ENCODE measurements at places on chromosomes 2 and 18.

DNA sequence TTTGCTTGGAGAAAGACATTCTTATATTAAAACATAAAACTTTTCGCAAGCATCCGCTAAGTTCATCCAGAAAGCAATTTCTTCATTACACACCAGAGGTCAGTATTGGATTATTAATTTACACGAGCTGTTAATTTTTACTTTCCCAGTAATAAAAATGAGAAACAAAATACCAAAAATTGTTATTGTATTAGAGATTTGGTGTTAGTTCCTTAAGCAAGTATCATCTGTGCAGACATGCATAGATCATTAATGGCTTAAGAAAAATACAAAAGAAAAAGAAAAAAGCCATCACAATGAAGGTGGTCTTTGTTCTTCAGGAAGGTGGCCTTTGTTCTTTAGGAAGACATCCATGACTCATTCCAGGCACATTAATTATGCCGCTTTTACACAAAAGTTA lies 53.6 kb upstream of the HNMT start:
- H3K27me3 ChIP-seq = no peaks in the 10 kb centered on the region
- H3K36me3 ChIP-seq = no peaks in the 10 kb centered on the region
- DNase-seq = peak; percentile 33

- no peak for DNase-seq
- no peak overlapping the region for H3K4me3 ChIP-seq
- H3K27me3 ChIP-seq = no peaks in the 10 kb centered on the region
- peak overlapping the region; percentile 33 for H3K27ac ChIP-seq
These were observed 270.2 kb downstream of the TGIF1 start for GRCh38 chr18:3720159-3720558.

- no peaks in the 10 kb centered on the region for H3K27me3 ChIP-seq
- H3K4me3 ChIP-seq = no peak overlapping the region
- no peaks in the 10 kb centered on the region for H3K36me3 ChIP-seq
- H3K4me1 ChIP-seq = peaks cover 20% of the 10 kb centered on the region
- H3K27ac ChIP-seq = no peak overlapping the region
- DNase-seq = no peak
These were observed 214.1 kb downstream of the AGPS start for GRCh38 chr2:177606636-177607035.

- H3K27me3 ChIP-seq = no peaks in the 10 kb centered on the region
- no peak overlapping the region for H3K4me3 ChIP-seq
- H3K4me1 ChIP-seq = peaks cover 13% of the 10 kb centered on the region
- no peaks in the 10 kb centered on the region for H3K36me3 ChIP-seq
- no peak for DNase-seq
These were observed 93.3 kb upstream of the CDC42EP3 start for GRCh38 chr2:37764739-37765138.

DNA sequence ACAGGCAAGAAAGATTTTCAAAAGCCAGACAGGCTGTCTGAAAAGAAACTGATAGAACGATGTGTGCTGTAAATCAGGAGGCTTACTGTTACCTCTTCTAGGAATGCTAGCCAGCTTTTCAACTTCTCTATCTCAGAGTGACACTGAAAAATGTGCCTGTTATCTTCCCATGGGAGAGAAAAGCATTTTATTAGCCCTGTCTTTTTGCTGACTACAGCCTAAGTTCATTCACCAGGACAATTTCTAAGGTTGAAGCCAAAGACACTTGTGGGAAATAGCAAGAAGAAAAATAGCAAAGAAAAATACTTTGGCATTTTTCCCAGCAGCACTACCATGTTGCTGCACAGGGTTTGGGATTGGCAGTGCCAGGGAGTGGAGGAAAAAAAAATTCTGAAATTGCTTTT lies 34.0 kb downstream of the ABCB11 start:
- no peak overlapping the region for H3K27ac ChIP-seq
- H3K4me3 ChIP-seq = no peak overlapping the region
- H3K36me3 ChIP-seq = no peaks in the 10 kb centered on the region

DNA sequence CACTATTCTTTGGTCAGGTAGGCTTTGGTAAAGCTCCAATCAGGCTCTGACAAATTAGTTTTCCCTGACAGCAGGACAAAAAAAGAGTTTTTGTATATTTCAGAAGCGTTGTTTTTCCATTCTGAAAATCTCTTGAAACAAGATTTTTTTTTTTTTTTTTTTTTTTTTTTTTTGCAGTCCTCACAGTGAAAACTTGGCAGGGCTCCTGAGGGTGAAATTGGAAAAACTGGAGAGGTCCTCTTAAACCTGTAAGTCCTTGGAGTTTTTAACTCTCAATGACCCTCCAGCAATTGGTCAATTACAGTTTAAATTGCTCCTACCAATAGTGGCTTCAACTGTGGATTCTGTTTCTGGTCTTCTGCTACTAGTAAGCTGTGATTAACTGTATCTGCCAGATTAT lies 244.5 kb upstream of the PKDCC start:
- no peaks in the 10 kb centered on the region for H3K36me3 ChIP-seq
- no peak for DNase-seq
- H3K4me3 ChIP-seq = no peak overlapping the region

DNA sequence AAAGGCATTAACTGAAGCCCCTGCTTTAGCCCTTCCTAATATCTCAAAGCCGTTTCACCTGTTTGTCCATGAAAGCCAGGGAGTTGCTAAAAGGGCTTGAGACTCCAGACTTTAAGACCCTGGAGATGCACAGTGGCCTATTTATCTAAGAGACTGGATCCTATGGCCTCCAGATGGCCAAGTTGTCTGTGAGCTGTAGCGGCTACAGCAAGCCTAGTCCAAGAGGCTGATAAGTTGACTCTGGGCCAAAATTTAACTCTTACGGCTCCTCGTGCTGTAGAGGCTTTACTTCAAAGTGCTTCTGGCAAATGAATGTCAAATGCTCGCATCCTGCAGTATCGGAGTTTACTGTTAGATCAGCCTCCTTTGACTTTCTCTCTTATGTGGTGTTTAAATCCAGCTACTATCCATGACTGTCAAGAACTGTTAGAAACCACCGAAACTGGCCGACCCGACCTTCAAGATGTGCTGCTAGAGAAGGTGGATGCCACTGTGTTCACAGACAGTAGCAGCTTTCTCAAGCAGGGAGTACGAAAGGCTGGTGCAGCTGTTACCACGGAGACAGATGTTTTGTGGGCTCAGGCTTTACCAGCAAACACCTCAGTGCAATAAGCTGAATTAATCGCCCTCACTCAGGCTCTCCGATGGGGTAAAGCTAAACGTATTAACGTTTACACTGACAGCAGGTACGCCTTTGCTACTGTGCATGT lies 336.7 kb upstream of the CNTNAP5 start:
- H3K4me3 ChIP-seq = no peak overlapping the region
- H3K27ac ChIP-seq = no peak overlapping the region
- no peaks in the 10 kb centered on the region for H3K27me3 ChIP-seq

GRCh38 chr18:78123144-78123909 lies 856.3 kb upstream of the SALL3 start:
- H3K27me3 ChIP-seq = no peaks in the 10 kb centered on the region
- no peak overlapping the region for H3K4me3 ChIP-seq
- no peaks in the 10 kb centered on the region for H3K36me3 ChIP-seq
- no peak overlapping the region for H3K27ac ChIP-seq

- H3K4me3 ChIP-seq = no peak overlapping the region
- H3K27ac ChIP-seq = no peak overlapping the region
- H3K27me3 ChIP-seq = no peaks in the 10 kb centered on the region
These were observed 33.7 kb upstream of the GPR17 start for GRCh38 chr2:127612111-127612822.

GRCh38 chr2:231376857-231377256 lies 18.7 kb upstream of the B3GNT7 start:
- no peak overlapping the region for H3K27ac ChIP-seq
- no peaks in the 10 kb centered on the region for H3K27me3 ChIP-seq
- H3K36me3 ChIP-seq = no peaks in the 10 kb centered on the region
- H3K4me1 ChIP-seq = peaks cover 20% of the 10 kb centered on the region
- H3K4me3 ChIP-seq = no peak overlapping the region
- DNase-seq = no peak

DNA sequence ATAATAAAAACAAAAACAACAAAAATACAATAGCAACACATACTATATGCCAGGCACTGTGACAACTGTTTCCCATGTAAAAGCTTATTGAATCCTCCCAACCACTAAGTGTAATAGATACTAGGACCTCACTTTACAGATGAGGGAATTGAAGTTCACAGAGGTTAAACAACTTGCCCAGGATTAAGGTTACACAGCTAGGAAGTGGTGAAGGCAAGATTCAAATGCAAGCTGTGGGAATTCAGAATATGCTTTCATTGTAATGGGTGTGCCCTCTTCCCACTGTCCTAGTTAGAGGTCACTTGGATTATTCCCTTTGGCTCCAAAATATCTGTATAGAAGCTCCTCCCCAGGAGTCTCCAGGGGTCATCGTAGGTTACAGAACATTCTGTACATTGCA lies 231.1 kb downstream of the MREG start:
- H3K27ac ChIP-seq = no peak overlapping the region
- no peaks in the 10 kb centered on the region for H3K27me3 ChIP-seq
- no peak overlapping the region for H3K4me3 ChIP-seq
- no peak for DNase-seq

DNA sequence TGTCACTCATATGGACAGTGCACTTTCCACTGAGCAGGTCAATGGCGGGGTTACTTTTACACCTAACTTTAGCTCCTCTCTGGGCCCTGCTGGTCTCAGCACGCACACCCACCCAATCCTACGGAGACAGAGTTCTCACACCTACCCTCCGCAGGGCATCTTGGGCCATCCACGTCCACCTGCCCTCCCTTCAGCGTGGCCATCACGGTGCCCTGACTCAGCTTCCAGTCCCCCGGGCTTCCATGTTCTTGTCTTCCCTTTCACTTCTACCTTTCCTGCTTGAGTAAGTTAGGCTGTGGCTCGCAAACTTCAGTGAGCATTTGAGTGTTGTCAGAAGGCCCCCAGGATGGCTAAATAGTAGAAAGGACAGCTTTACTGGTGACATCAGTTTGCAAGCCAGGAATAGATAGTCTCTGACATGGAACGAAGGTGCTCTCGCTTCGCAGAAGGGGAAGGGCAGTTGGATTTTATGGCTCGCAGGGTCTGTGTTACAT lies 232.4 kb downstream of the SEPTIN10 start:
- H3K27me3 ChIP-seq = no peaks in the 10 kb centered on the region
- no peaks in the 10 kb centered on the region for H3K36me3 ChIP-seq
- no peak overlapping the region for H3K27ac ChIP-seq
- H3K4me1 ChIP-seq = no peaks in the 10 kb centered on the region
- H3K4me3 ChIP-seq = no peak overlapping the region
- no peak for DNase-seq

DNA sequence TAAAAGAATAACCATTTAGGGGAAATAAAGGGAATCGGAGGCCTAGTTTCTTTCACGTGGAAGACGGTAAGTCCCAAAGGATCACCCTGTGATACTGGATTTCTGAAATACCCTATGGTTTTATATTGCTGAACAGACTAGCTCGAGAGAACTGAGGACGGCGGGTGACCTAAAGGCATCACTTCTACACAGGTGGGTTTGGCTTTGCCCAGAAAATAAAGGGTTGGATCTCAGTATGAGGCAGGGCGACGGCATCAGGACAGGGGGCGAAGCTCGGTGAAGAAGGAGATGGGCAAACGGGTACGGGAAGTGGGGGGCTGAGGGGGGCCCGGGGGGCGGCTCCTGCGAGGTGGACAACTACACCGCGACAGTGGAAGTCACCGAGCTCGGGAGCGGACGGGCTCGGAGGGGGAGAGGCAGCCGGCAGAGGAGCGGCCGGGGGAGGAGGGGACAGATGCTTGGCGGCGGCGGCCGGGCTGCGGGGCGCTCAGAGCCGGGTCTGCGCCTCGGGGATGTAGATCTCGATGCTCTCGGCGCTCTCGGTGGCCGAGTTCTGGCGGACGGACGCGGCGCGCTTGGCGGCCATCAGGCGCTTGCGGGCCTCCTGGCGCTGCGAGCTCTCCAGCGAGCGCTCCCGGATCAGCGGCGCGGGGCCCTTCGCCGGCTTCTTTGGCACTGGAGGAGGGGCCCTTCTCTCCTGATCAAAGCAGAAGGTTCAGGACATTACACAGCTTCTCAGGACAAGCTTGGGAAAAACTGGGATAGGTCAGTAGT lies 48.9 kb downstream of the TGIF1 start:
- peak; percentile 52 for DNase-seq
- H3K27ac ChIP-seq = no peak overlapping the region
- peak overlapping the region; percentile 16 for H3K4me3 ChIP-seq
- H3K36me3 ChIP-seq = no peaks in the 10 kb centered on the region
- H3K4me1 ChIP-seq = peaks cover 4% of the 10 kb centered on the region
- H3K27me3 ChIP-seq = peaks cover 13% of the 10 kb centered on the region

DNA sequence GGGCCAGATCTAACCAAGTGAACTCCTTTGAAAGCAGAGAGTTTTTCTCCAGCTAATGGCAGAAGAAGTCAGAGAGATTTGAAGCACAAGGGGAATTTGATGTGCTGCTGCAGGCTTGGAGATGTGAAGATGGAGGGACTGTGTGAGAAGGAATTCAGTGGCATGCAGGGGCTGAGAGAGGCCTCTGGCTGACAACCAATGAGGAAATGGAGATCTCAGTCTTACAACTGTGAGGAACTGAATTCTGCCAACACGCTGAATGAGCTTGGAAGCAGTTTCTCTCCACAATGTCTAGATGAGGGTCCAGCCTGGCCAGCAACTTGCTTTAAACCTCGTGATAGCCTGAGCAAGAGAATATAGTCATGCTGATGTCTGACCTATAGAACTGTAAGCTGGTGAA lies 224.1 kb upstream of the DPP10 start:
- DNase-seq = no peak
- no peaks in the 10 kb centered on the region for H3K36me3 ChIP-seq
- no peaks in the 10 kb centered on the region for H3K27me3 ChIP-seq
- H3K4me3 ChIP-seq = no peak overlapping the region
- no peaks in the 10 kb centered on the region for H3K4me1 ChIP-seq

GRCh38 chr2:148796735-148797512 lies 78.1 kb upstream of the KIF5C start:
- H3K27ac ChIP-seq = no peak overlapping the region
- H3K36me3 ChIP-seq = no peaks in the 10 kb centered on the region
- no peak overlapping the region for H3K4me3 ChIP-seq
- no peak for DNase-seq
- H3K27me3 ChIP-seq = no peaks in the 10 kb centered on the region
- H3K4me1 ChIP-seq = no peaks in the 10 kb centered on the region

DNA sequence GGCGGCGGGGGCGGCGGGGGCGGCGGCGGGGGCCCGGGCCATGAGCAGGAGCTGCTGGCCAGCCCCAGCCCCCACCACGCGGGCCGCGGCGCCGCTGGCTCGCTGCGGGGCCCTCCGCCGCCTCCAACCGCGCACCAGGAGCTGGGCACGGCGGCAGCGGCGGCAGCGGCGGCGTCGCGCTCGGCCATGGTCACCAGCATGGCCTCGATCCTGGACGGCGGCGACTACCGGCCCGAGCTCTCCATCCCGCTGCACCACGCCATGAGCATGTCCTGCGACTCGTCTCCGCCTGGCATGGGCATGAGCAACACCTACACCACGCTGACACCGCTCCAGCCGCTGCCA lies 644 bp downstream of the ONECUT2 start:
- no peak overlapping the region for H3K4me3 ChIP-seq
- no peak overlapping the region for H3K27ac ChIP-seq
- DNase-seq = no peak
- no peaks in the 10 kb centered on the region for H3K36me3 ChIP-seq
- H3K27me3 ChIP-seq = peaks cover 89% of the 10 kb centered on the region

- no peak overlapping the region for H3K4me3 ChIP-seq
- peak; percentile 52 for DNase-seq
- no peaks in the 10 kb centered on the region for H3K36me3 ChIP-seq
- no peaks in the 10 kb centered on the region for H3K4me1 ChIP-seq
- no peak overlapping the region for H3K27ac ChIP-seq
These were observed 8.2 kb upstream of the APOB start for GRCh38 chr2:21052044-21052443.

GRCh38 chr2:168633895-168634294 lies 168.5 kb upstream of the NOSTRIN start:
- no peak overlapping the region for H3K4me3 ChIP-seq
- peaks cover 41% of the 10 kb centered on the region for H3K4me1 ChIP-seq
- DNase-seq = no peak
- peak overlapping the region; percentile 32 for H3K27ac ChIP-seq
